Anterior cingulate cortex (tissue), 58 donors: ENCODE measurements at places on chromosomes 12 and 14.

DNA sequence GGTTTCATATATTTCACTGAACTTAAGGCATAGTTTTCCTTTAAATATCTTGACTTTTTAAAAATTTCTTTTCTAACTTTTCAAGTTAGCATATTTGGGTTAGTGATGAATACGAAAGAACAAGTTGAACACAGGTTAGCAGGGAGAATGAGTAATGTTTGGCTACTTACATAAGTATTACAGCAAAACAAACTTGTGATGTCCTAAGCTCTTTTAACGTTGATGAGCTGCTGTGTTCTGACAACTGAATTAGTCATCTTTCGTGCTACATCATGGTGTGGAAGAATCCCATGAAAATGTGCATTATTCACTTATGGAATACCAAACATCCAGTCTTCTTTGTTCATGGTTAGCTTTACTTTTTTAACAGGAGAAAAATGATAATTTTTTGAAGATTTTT lies 36.3 kb upstream of the PDZRN4 start:
- DNase-seq = no peak

DNA sequence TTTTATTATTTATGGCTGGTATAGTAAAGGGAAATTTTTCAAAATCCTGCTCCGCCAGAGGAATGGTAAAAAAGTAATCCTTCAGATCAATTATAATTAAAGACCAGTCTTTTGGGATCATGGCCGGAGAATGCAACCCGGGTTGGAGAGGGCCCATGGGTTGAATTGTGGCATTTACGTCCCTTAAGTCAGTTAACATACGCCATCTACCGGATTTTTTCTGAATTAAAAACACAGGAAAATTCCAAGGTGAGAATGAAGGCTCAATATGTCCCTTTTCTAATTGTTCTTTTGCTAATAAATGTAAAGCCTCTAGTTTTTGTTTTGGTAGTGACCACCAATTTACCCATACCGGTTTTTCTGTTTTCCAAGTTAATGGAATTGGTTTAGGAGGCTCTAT lies 602.8 kb downstream of the ALG10 start:
- DNase-seq = no peak

- DNase-seq = no peak
Measured at GRCh38 chr14:94041551-94042346, 15.6 kb downstream of the OTUB2 start.

DNA sequence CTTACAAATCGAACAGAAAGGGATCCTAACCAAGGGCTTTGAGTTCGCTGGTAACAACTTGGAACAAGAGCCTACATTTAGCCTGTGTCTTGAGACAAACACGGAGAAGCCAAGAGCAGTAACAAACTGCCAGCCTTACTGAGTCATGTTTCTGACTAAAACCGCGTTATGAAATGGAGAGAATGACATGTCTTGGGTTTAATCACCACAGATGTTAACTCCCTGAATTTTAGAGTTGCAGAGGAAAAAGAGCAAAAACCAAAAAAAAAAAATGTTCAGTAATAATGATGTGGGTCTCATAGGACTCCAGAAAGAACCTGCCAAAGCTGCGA lies 1.0 kb downstream of the BLTP3B start:
- DNase-seq = no peak

DNA sequence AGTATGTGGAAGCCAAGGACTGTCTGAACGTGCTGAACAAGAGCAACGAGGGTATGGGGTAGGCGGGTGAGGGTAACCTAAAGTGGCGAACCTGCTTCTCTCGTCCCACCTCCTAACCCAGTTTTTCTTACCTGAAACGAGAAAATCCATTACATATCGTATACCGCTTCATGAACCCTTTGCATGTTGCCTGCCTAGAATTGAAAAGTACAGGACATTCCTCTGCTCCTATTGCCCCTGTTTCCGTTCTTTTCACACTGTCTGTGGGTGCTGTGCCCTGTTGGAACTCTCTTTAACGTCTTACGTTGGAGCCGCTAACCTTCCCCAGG lies 513 bp downstream of the PFDN5 start:
- DNase-seq = no peak

- DNase-seq = no peak
Measured at GRCh38 chr12:46359667-46360280, 12.8 kb downstream of the SLC38A2 start.
